T-helper 1 cell (primary cell): ENCODE measurements at places on chromosomes 4 and X.

DNA sequence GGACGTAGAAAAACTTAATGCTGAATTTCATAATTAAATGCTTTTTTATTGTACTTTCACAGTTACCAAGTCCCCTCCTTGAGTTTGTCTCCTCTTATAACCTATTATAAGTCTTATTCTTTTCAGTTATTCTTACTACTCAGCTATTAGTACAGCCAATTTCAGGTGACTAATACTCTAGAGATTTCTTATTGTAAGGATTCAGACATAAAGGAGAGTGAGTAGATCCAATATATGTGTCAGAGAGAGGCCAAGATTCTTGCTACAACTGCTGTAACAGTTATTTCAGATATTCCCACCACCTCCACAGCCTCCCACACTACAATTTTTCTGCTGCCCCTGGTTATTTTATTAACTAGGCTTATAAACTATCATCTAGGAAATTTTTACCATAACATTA, 274.5 kb downstream of the GPAT3 start:
- DNase-seq = no peak

DNA sequence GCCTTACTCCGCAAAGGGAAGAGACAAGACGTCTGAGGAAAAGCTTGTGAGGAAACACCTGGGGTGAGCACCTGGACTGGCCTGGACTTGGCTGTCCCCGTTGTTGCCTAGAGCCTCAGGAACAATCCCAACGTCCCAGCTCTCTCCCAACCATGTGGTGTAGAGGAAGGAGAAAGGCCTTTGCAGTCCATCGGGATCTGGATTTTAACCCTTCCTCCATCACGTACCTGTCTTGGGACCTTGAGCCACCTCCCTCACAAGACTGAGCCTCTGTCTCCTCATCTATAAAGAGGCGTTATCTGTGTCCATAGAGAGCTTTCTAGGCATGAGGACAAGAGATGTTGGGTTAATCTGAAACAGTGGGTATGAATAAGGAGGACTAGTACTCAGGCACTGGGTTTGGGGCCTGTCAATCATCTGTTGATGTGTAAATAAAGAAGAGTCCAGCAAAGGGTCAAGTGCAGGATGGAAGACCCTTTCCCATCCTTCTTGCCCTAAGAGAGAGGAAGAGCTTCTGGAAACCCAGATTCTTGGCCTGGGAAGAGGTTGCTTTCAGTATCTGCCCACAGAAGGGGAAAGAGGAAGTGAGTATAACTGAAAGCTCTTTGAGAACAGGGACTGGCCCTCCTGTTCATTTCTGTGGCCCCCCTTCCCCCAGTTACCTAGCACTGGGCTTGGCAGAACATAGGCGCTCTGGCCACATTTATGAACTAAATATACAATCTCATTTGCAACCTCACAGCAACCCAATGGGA, 137.1 kb downstream of the PJA1 start:
- DNase-seq = no peak

GRCh38 chr4:8901335-8901734, 29.7 kb upstream of the HMX1 start:
- no peak for DNase-seq

GRCh38 chr4:118389721-118390120, 36.9 kb upstream of the PRSS12 start:
- no peak for DNase-seq

DNA sequence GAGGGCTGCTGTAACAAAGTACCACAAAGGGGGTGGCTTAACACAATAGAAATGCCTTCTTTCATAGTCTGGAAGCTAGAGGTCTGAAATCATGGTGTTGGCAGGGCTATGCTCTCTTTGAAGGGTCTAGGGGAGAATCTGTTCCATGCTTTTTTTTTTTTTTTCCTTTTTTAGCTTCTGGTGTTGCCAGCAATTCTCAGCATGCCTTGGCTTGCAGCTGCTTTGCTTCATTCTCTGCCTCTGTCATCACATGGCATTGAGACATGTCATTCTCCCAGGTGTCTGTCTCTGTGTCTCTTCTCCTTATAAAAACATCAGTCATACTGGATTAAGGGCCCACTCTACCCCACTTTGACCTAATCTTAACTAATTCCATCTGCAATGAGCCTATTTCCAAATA, 78.6 kb upstream of the BOD1L1 start:
- DNase-seq = no peak

GRCh38 chr4:5693871-5694270, 14.5 kb downstream of the EVC2 start:
- no peak for DNase-seq

DNA sequence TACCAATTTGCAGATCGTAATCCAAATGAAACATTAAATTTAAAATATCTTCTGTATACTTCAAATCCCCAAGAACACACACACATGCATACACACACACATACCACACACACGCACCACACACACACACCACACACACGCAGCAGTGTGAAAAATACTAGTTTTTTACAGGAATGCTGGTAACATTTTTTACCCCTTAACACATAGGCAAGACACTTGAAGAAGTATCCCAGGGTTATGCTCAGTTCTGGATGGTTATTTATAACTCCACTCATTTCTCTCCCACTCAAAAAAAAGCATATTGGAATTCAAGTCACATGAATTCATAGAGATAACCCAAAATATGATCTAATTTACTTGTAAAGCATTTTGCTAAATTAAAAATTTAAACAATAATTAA, 325.5 kb upstream of the SLC7A11 start:
- no peak for DNase-seq

DNA sequence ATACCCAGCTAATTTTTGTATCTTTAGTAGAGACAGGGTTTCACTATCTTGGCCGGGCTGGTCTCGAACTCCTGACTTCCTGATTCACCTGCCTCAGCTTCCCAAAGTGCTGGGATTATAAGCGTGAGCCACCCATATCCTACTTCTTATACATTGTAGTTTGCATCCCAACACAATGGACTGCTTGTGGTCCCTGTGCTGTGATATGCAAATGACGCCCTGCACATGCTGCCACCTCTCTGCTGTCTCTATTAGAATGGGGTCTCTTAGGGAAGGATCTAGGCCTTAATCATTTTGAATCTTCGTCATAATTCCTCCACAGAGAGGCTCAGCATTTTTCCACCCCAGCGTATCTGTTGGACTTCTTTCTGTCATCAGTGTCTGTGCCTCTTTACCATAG, 595.9 kb downstream of the ADGRL3 start:
- DNase-seq = no peak

DNA sequence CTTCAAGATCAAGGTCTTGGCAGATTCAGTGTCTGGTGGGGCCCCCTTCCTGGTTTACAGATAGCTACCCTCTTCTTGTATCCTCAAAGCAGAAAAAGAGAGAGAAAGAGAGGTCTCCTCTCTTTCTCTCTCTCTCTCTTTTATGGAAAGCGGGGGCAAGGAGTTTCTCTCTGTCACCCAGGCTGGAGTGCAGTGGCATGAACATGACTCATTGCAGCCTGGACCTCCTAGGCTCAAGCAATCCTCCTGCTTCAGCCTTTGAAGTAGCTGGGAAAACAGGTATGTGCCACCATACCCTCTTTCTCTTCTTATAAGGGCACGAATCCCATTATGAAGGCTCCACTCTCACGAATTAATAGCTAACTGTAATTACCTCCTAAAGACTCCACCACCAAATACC, 20.2 kb downstream of the RAB9B start:
- no peak for DNase-seq

DNA sequence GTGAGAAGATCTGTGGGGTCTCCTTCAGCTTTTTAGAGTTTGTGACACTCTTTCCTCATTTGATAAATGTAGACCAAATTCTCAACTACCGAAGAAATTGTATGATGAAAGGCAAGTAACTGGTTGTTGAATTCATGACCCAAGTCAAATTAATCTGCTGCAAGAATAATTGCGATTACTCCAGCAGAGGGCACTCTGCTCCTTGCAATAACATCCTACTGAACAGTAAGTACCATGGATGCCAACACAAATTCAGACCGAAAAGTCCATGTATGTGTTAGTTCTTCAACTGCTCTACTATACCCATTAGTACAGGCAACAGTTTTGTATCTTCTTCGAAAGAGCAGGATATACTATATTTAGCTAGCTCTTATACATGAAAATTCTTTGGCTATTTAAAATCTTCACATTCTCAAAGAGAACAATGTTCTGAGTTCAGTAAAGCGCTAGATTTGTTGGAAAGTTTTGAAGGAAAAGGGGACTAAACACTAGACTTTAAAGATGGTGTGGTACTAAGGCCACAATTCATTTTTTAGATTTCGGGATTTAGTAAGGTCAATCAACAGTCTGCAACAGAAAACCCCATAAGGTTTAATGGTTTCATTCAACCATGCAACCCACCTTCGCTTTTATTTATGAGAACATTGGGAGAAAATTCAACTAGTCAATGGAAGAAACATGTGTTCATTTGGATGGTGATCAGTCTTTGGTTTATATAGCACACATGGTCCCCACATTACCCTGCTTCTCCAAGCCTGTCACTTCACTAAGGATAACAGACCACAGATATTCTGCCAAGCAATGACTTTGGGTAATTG, 105.4 kb upstream of the TBC1D9 start:
- peak; percentile 8 for DNase-seq

DNA sequence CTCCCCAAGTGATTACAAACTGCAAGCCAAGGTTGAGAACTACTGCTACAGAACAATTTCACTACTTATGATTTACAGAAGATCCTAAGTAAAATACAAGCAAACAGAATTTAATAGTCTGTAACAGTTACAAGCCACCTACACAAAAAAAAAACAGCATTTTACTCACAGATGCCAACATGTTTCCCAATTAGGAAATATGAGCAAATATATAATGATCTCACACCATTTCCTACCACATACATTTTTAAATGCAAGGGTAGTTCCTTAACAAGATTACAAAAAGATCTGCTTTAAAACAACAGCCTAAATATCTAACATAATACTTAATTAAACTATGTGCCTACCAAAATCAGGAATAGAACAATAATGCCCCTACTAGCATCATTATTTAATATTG, 63.4 kb downstream of the EFHC2 start:
- no peak for DNase-seq

- DNase-seq = no peak
These were observed 118.5 kb downstream of the CFAP299 start for GRCh38 chr4:80454040-80454439.

- no peak for DNase-seq
These were observed 29.8 kb downstream of the PTCHD1 start for GRCh38 chrX:23364416-23364815.

GRCh38 chr4:10982305-10982704, 297.7 kb upstream of the CLNK start:
- DNase-seq = no peak
